ENCODE measurements at places on chromosomes 5 and 9.

DNA sequence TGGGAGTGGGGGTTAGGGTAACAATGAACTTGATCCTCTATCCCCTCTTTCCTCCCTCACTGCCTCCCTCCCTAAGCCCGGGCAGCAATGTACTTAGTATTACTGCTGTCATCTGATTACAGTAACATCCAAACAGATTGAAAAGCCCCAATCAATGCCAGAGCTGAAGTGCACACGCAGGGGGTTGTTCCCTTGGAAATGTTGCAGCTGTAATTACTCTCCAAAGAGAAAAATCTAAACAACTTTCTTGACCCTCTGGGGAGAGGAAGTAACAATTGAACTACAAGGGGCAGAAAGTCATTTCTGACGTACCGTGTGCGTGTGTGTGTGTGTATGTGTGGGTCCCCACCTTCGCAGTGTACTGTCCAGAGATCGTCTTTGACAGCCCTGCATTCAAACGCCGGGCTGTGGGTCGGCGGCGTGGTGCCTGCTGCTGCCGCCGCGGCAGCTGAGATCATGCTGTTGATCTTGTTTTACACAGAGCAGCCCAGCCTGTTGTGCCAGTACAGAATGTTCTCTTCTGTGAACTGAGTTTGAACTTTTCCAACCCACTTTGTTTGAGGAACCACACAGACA is 66.0 kb upstream of the KLF9 start:
- no peak for DNase-seq

GRCh38 chr9:113293285-113293878 is 9.8 kb downstream of the RNF183 start:
- DNase-seq, result no peak

DNA sequence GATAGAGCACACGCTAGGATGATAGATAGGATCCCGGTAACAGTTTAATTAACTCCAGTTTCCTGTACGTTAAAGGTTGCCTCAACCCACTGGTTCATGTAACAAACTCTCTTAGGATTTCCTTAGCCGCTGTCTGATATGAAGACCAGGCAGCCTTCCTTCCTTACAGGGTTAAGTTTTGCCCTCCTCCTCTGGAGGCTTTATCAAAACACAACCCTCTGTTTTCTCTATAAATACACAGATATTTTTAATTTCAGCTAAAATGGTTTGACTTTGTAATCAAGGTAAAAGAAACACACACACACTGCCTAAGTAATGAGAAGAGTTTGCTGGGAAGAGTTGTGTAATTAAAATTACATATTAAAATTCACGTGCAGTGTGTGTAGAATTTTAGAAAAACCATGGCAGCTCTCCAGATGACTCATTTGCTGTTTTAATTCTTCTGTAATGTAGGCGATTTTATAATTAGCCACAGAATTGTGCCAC is 369.8 kb downstream of the CSNK1G3 start:
- no peak for DNase-seq

- DNase-seq, result no peak
Observed at GRCh38 chr9:28293369-28294090, 720.2 kb upstream of the C9orf72 start.

GRCh38 chr9:90839183-90839728 is 37.6 kb downstream of the SYK start:
- DNase-seq, result no peak

- no peak for DNase-seq
Observed at GRCh38 chr9:126474206-126474765, 139.4 kb upstream of the LMX1B start.

DNA sequence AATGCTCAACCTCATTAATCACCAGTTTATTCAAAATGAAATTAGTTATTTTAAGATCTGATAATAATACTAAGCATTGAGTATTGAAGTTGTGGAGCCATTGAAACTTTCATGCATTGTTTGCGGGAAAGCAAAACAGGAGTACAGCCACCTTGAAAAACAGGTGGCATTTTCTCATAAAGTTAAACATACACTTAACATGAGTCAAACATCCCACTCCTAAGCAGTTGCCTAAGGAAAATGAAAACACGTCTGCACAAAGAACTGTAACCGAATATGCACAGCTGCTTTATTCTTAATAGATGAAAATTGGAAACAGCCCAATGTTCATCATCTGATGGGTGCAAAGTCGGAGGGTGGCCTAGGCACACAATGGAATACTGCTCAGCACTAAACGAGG is 177.3 kb downstream of the IRX2 start:
- no peak for DNase-seq

DNA sequence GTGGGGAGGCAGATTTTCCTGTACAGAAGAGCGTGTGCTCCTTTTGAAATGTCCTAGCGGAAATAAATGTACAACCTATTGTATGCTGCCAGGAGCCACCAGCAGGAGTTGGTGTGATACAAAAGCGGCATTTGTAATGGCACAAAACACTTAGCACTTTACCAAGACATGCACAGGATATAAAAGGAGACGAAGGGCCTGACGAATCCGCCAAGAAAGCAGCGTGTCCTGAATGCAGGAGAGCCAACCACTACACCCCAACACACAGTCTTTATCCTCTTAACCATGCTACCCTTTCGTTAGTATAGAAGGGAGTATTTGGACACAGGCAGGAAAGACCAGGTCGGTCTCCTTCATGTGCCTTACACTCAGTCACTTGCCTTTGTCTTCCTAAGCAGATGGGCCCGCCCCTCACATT is 218.1 kb downstream of the TRIM32 start:
- no peak for DNase-seq

- DNase-seq, result no peak
Observed at GRCh38 chr9:128344931-128345605, 4.7 kb downstream of the SLC27A4 start.

GRCh38 chr5:145829708-145830361 is 5.3 kb downstream of the PRELID2 start:
- no peak for DNase-seq

DNA sequence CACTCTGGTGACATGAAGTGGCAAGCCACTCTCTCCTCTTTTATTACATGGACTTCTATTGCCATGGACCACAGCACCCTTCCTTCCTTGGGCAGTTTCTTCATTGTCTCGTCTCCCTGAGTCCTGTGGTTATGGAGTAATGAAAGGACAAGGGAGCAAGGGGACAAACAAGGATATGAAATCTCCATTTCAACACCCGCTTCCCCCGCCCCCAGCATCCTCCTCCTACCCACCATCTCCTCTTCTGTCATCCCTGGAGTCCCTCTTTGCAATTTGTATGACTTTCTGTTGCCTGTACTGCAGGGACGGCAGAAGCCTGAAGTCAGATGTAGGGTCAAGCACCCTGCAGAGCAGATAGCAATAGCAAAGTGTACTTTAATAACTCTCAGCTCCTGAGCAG is 300.7 kb upstream of the CLINT1 start:
- DNase-seq, result no peak

GRCh38 chr9:130040984-130041647 is 1.9 kb downstream of the FNBP1 start:
- no peak for DNase-seq

- DNase-seq, result no peak
Observed at GRCh38 chr5:173884402-173885053, 3.6 kb upstream of the CPEB4 start.

GRCh38 chr5:150302301-150303069 is at the start of gene ARSI:
TSS of gene ARSI (minus strand) at chr5:150302905. CDS start at chr5:150302373, 532 bp downstream.
- no peak for DNase-seq

DNA sequence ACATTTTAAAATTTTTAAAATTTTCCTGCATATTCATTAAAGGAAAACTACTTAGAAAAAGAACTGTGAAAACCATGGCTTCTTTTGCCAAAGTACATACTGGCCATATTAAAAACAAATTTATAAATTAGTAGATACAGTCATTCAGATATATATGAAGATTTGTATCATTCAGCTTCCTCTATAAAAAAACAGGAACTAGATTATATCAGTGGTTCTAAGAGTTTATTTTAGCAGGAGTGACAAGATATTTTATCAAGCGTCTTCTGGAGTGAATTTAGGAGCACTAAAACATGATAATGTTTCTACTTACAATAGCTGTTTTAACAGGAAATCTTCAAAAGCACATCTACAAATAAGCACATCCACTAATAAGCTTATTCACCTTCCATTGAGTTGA is 171.4 kb downstream of the RAPGEF6 start:
- DNase-seq, result no peak

DNA sequence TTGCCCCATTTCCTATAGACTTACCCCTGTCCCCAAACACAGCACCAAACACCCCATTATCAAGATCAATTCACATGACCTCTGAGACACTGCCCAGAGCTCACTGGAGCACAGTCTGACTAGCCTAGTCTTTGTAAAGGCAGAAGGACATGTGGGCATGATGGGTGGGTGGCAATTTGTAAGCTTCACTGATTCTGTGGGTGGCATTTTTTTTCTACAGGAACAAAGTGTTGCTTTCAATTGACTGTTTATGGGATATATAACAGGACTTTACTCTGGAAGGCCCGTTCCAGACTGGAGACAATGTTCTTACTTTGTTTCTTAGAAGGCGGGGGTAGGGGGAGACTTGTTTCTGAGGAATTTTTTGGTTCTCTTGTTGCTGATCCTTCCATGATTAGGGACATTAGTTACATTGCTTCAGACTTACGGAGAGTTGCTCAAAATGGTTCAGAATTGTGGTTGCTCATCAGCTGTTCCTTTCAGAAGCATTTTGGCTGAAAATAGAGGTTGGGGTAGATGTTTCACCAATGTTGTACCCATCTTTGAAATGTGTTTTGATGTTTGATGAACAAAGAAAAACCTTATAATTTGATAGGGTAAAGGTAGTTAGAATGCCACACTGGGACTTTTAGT is 20.2 kb downstream of the NNT start:
- DNase-seq, result no peak

GRCh38 chr9:34592895-34593601 is 3.5 kb upstream of the CNTFR start:
- DNase-seq, result no peak

GRCh38 chr9:79695531-79696175 is 123.9 kb downstream of the TLE4 start:
- no peak for DNase-seq

DNA sequence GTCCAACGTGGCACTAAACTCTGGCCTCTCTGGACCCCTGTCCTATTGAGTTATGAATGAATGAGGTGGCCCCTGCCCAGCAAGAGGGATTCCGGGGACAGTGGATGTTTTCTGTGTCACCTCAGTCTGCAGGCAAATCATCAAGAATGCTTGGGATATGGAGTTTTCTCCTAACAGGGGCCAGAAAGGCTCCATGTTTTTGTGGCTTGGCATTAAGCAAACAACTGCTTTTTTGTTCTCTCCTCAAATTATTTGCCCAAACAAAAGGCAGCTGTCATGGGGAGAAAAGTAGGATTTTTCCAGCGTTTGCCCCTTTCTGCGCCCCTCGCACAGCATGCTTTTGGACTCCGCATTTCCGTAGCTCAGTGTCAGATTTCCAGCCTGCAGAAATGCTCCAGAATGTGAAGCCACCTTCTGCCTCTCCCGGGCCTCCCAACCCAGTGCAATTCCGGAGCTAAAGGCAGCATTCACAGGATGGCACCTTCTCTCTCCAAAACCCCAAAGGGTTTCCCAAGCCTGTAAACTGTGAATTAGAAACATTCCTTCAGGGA is 553.3 kb downstream of the CCDC171 start:
- DNase-seq, result no peak

DNA sequence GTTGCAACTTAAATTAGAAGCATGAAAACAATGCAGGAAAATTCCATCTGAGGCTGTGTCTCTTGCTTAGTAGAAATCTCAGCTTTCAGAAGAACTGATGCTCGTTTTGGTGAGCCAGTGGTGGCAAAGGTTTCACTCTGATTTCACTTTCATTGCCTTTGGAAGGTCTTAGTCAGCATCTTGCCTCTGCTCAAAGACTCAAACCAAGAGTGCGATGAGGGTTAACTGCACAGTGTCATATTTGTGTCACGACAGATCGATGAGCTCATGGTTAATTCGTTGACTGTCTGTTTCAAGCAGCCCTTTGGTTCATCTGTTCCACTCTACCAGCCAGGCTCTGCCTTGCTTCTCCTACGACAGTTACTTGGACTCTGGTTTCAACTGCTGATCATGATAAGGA is 331.3 kb upstream of the KIF2A start:
- DNase-seq, result no peak

DNA sequence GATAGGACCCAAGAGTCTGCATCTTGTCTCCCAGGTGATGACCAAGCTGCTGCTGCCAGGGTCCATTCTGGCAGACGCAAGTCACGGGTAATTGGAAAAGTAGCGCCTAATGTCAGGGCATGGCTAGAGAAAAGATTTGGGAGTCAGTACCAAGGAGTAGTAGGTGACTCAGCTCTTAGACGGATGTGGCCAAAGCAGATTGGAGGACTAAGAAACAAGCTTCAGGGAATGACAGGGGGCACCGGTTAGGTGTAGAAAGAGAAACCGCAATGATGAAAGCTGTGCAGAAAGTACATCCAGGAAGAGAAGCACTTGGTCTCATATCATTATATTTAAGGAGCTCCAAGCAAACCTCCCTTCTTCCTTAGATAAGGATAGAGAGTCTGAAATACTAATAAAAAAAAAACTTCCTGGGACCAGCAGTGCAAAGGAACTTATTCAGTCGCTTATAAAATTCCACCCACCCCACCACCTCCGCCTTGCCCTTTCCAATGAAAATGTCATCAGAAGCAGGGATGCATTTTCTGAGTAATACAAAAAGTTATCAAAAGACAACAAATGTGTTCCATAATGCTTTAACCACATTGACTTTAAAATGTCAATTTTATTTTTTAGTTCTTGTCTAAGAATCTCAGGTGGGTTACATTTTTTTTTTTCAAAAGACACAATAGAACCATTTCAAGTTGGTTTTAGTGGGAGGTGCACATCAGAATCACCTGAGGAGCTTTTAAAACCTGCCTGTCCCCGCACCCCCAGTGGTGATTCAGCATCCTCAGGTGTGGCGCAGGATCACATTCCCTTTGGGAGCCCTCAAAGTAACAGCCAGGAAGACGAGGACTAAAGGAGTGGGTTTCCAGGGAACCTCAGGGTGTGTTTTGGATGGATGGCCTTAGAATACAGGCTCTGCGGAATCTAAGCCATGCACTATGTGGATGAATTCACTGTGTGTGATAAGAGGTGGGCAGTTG is 31.2 kb downstream of the PTPN3 start:
- DNase-seq, result no peak

- DNase-seq, result no peak
Observed at GRCh38 chr5:148912146-148912545, 85.7 kb downstream of the ADRB2 start.

DNA sequence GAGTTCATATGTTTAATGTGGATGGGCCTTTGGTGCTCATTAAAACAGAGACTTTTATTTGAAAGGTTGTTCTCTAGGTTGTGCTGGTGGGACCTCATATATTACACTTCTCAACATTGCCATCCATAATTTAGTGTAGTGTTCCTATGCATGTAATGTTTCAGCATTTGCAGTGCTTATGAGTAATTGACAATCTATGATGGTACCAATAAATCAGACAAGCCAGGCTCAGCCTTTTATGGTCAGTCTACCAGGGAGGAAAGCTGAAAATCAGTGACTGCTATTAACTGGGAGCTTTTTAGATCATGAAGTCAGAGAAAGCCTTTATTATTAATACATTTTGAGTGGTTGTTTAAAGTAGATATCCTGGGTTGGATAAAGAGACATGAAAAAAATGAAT is 120.1 kb upstream of the SLC28A3 start:
- DNase-seq, result no peak

- DNase-seq, result no peak
Observed at GRCh38 chr5:174542471-174542870, 181.9 kb upstream of the MSX2 start.
